ENCODE measurements at places on chromosomes 16 and 17.

GRCh38 chr17:80457236-80457856, 19.1 kb downstream of the NPTX1 start:
- DNase-seq: no peak

DNA sequence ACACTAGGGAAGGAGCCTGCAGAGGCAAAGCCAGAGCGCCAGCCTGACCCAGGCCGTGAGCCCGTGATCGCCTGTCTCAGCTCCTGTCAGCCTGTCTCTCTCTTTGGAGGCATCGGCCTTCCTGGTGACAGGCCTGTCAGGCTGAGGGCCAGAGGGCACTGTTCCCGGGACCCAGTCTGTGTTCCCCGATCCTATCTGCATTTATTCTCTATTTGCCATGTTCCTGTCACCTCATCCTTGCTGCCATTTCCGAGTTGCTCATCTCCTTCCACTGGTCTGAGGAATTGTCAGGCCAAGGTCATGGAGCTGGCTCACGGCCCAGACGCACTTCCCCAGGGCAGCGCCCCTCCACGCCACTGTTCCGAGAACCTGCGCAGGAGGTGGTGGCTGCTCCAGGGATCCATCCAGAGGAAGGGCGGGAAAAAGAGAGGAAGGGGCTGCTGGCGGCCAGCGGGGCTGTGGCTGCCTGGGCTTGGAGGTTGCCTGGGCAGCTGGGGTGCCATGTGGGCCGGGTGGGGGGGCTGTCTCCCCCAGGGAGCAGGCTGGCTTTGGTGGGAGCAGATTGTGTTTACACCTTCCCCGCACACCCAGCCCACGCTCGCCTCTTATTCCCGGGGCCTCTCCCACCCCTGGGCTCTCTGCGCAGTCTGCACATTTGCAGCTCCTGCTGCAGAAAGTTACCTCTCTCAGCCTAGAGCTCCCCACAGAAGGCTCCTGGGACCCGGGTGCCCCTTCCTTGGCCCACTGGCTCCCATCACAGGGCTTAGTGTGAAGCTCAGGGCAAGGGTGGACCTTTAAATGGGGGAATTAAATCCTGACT, 4.9 kb downstream of the PRCD start:
- no peak for DNase-seq

DNA sequence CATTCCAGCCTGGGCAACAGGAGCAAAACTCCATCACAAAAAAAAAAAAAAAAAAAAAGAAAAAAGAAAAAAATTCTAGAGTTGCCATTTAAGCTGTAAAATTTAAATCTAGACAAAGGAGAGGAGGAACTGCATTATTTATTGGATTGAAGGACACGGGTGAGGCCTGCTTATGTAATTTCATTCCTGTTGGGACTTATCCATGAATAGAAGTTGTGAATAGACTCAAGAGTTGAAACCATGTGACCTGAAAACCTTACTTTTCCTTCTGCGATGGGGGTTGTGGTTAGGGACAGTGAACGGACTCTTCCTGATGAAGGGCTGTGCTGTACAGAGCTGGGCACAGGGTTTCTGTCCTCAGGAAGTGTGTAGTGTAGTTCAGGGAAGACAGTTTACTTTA, 22.5 kb downstream of the BANP start:
- DNase-seq: no peak

DNA sequence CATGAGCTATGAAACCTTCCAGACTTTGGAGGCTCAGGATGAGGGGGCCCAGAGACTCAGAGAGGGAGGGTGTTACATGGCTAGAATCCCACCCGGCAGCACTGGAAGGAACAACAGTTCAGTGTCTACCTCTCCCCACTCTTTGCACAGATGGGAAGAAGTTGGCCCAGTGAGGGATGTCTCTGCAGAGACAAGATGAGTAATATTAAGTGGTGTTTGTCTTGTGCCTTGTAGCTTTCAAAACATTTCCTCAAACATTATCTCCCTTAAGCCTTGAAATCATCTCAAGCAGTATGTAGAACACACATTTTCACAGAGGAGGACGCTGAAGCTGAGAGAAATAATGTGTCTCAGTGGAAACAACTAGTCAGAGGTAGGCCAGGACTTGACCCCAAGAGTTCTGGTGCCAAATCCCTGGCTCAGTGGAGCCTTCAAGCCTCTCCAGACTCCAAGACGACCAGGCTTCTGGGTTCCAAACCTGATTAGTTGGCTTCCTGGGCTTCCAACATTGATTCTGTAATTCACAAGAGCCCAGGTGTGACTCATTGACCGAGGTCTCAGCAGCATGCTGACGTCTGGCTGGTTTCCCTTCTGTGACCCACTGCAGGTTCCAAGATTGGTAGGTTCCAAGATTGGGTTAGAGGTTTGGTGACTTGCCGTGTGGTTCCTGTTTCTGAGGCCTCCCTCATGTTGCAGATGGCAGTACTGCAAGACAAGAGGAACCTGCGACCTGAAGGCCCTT, 7.4 kb downstream of the RNF112 start:
- DNase-seq: no peak

- DNase-seq: no peak
Measured at GRCh38 chr17:5740937-5741336, 156.6 kb upstream of the NLRP1 start.

DNA sequence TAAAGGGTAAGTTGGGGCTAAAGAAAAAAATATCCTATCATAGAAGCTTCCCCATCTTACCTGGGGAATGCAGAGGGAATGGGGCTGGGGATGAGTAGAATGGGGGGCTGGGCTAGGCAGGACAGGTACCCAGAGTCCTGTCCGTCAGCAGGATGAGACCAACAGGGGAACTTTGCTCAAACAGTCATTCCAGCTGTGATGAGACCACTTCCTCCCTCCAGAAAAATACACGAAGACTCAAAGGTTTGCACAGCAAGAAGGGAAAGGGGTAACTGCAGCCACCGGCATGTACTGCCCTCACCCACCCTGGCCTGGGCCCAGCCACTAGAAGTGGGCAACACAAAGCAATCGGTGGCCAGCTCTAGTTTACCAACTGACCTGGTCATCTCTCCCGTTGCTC, 20.7 kb upstream of the SLC35B1 start:
- DNase-seq: no peak

DNA sequence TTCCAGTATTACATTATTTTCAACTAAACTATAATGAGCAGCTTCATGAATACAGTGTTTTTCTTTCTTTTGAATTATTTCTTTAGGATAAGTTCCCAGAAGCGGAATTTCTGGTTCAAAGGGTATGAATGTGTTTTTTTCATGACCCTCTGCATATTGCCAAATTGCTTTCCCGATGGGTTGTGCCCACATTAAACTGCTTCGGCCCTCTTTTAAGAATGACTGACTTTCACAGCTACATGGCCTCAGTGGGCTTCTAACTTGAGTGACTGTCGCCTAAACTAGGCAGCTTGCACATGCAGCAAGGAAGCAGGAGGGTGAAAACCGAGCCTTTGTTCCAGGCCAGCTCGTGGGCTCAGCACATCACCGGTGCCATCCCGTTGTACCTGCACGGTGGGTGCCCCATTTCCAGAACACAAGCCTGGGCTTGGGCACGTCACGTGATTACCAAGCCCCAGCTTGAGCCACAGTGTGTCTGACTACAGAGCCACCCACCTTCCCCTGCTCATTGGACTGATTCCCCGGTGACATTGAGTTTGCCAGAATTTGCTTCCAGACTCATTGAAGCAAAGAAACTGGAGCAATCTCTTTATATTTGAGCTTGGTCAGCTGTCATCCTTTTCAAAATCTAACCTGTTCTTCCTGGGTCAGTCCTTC, 112.8 kb downstream of the CLEC16A start:
- no peak for DNase-seq

GRCh38 chr17:233473-233941, 52.1 kb upstream of the DOC2B start:
- DNase-seq: no peak

GRCh38 chr17:31431098-31431851, 39.8 kb downstream of the RAB11FIP4 start:
- DNase-seq: no peak

DNA sequence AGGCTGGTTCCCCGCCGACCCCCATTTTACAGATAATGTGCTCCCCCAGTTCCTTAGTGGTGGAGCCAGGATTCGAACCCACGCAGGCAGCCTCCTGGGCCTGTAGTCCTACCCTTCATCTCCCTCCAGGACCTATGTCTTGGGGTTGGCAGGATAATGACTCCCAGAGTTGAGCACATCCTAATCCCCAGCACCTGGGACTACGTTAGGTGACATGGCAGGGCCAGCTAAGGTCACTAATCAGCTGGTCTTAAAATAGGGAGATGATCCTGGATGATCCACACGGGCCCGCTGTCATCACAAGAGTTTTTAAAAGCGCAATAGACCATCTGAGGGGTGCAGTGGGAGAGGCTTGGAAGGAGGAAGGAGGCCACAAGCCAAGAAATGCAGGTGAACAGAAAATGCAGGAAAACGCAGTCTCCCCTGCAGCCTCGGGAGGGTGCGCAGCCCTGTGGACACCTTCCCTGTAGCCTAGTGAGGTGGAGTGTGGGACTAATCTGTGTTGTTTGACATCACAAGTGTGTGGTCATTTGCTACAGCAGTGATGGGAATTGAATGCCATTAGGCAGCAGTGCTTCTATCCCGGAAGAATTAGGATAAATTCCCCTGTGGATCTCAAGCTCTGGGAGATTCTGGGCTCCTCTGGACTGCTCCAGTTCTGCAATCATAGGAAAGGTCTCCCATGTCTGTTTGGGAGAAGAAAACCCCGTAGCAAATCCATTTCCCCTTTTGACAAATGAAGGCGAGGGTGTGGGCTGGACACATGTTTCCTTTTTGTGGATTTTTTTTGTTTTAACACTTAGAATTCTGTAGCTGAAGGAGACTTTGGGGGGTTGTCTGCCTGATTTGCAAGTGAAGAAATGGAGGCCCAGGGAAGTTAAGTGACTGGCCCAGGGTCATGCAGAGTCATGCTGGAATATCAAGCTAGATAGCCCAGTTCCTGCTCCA, 297.7 kb downstream of the SEC14L1 start:
- no peak for DNase-seq

DNA sequence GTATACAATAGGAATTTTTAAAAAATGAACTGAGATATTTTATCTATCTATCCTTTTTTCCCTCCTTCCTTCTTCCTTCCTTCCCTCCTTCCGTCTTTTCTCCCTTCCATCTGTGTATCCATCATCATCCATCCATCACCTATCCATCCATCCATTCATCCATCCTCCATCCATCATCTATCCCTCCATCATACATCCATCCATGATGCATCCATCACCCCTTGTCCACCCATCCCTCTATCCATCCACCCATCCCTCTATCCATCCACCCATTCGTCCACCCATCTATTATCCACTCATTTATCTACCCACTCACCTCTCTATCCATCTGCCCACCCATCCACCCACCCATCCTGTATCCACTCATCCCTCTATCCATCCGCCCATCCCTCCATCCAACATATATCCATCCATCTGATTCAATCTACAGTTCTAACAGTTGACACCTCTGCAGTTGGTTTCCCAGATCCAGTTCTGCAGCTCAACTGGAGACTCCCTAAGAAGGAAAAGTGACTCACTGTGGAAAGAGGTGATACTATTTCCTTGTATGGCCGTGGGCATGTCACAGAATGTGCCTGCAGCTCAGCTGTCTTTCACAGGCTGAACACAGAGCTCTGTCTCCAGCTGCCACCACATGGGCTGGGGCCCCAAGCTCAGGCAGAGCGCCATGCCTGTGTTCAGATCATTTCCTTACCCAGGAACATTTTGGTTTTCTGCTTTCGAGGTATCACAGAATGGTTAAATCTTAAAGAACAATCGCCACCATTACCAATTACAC, 130.8 kb downstream of the XYLT1 start:
- DNase-seq: no peak

GRCh38 chr16:1614456-1615102, 2.4 kb downstream of the CRAMP1 start:
- DNase-seq: no peak

DNA sequence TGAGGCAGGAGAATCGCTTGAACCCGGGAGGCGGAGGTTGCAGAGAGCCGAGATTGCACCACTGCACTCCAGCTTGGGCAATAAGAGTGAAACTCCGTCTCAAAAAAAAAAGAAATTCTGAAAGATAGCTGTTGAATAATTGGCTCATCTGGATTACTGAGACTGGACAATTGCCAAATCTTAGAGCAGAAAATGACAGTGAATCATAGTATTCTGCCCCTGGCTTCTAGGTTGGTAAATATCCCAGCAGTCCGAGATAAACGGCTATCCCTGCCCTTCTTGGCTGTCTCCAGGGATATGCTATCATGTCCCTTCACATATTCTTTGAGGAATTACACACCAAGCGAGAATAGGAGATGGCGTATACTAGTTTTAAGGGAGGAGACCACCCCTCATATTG, 35.5 kb upstream of the METTL16 start:
- DNase-seq: no peak

- DNase-seq: no peak
Measured at GRCh38 chr17:6910987-6911603, 79.6 kb upstream of the TEKT1 start.

DNA sequence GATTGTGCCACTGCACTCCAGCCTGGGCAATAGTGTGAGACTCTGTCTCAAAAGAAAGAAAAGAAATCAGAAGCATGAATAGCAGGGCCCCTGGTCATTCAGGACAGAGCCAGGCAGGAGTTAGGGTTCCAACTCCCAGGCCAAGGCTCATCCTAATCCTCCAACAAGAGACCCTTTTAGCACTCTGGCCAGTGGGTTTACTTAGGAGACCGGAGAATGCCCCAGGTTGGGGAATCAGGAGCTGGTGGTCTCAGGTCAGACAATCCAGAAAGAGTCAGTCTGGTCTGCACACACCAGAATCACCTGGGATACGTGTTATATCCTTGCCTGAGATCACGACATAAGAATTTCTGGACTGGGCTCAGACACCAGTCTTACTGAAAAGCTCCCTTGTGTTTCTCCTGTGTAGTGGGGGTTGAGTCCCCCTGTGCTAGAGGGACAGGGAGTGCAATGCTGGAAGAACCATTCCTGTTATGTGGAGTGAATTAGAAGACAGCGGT, 48.7 kb downstream of the CCDC42 start:
- DNase-seq: no peak

GRCh38 chr16:71540-72401, 660 bp downstream of the RHBDF1 start:
- no peak for DNase-seq

DNA sequence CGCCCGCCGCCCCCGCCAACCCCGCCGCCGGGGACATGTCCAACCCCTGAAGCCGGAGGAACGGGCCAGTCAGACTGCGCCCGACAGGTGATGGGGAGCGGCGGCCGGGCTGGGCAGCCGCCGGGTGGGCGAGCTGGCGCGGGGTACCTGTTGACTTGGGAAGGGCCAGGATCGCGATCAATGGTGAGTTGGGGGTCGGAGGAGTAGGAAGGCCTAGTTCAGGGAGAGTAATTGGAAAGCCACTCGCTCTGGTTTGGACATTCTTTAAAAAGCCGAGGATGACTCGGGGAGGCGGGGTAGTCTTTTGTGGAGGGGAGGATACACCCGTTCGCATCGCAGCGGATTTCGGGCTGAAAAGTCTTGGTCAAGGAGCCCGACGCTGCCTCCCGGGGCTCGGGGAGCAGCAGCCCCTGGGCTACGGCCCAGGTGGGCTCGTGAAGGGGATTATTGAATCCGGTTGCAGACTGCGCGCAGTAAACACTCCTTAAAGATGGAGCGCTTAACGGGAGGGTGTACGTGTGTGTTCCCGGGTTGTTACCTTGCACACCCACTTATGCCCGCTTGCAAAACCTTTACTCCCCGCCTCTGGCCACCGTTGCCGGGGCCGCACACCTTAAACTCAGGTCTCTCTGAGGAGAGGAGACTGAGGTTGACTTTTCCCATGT, 123.8 kb downstream of the GOSR1 start:
- DNase-seq: no peak

Data from stimulated activated CD8-positive, alpha-beta memory T cell treated with anti-CD3 and anti-CD28 coated beads, Interleukin-4, amount 100 ng/mL, for 4 hours (primary cell).